Lower leg skin (tissue), 4 donors: ENCODE measurements at places on chromosomes 1 and 21.
A peak's percentile ranks its signal among the peaks of the same experiment; 100 is the strongest.

DNA sequence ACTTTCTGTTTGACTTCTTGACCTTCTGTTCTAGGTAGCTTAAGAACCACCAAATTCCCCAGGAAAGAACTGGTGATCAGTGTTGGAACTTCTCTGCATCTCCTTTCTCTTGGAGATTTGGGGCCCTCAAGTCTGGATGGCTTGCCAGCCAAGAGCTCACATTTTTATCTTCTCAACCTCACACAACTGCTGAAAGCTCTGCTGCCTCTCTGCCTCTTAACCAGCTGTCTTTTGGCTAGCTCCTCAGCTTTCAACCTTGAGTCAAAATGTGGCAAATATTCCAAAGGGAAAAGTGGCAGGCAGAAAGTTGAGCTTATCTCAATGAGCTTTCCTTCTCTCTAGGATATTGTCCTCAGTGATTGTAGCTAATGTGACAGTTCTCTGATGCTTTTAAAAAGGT, 89.2 kb upstream of the CCDC190 start:
- DNase-seq: no peak

DNA sequence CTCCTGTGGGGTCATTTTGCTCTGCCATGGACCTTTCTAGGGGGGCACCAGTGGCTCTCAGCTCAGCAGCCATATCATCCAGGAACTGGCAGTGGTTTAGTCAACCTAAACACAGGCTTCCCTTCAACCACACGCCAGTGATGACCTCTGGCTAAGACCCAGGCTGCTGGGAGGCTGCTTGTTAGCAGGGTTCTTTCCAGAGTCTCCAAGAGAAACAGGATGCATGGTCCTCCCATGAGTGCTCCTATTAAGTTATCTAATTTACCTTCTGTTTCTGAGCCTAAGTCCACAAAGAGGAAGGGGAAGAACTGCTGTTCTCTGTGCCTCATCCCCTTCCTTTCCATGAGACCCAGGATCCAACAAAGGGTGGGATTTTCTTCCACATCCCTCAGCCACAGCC, 137.3 kb upstream of the PLXNA2 start:
- DNase-seq: no peak

GRCh38 chr21:37065561-37066177, 7.2 kb downstream of the PIGP start:
- no peak for DNase-seq

DNA sequence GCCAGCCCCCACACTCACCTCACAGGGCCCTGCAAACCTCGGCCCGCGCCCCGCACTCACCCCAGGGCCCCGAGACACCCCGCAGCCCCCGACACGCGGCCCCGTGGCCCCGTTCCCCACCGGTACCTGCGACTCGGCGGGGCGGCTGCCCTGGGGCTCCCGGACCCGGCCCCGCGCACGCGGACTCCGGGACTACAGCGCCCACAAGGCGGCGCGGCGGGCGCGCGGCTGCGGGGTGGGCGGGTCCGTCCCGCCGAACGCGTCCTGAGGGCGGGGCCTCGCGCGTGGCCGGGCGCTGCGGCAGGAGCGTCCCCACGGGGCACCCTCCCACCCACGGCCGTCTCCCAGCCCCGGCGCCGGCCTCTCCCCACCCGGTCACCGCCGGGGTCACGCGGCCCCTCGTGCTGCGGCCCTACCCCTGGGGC, at the start of gene SLC19A1:
Gene SLC19A1, minus strand, starts transcription at position 199 of the 425 bp plus-strand sequence. CDS start 4,481 bp downstream, outside the sequence.
- DNase-seq: peak; percentile 92

DNA sequence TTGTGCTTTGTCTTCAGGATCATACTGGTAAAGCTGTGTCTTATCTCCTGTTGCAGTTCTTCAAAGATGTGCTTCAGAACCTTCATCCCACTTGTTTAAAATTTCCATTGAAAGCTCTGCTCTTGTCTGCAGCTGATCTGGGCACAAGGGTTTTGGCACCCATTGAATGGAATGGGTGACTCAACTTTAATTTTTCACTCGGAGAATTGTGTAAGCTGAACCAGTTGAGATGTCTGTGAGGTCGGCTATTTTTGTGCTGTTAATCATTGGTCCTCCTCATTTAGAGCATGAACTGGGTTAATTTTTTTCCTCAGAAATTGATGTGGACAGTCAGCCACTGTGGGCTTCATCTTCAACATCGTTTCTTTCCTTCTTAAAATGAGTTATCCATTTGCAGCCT, 252.1 kb downstream of the TM2D1 start:
- no peak for DNase-seq
